Stimulated activated CD8-positive, alpha-beta memory T cell treated with anti-CD3 and anti-CD28 coated beads, Interleukin-7, amount 100 ng/mL, for 4 hours (primary cell): ENCODE measurements at places on chromosomes 2 and 18.

- no peak for DNase-seq
Measured at GRCh38 chr2:223580951-223581350, 21.2 kb downstream of the SCG2 start.

- no peak for DNase-seq
Measured at GRCh38 chr2:215698566-215698965, 262.7 kb upstream of the FN1 start.

GRCh38 chr18:23812546-23813440 is 123.5 kb downstream of the LAMA3 start:
- DNase-seq: no peak

- DNase-seq: no peak
Measured at GRCh38 chr2:127637725-127638252, 8.2 kb upstream of the GPR17 start.

DNA sequence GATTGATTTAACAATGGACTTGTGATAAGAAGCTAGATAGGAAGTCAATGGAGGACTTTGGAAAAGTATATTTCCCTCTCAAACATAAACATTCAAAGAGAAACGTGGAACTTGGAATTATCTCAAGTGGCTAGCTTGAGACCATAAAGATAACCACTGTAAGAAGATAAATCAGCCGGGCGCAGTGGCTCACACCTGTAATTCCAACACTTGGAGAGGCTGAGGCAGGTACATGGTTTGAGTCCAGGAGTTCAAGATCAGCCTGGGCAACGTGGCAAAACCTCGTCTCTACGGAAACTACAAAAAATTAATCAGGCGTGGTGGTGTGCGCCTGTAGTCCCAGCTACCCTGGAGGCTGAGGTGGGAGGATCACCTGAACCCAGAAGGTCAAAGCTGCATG is 405.9 kb upstream of the ACVR2A start:
- DNase-seq: no peak

- DNase-seq: no peak
Measured at GRCh38 chr2:231640241-231640640, 47.6 kb downstream of the TEX44 start.

DNA sequence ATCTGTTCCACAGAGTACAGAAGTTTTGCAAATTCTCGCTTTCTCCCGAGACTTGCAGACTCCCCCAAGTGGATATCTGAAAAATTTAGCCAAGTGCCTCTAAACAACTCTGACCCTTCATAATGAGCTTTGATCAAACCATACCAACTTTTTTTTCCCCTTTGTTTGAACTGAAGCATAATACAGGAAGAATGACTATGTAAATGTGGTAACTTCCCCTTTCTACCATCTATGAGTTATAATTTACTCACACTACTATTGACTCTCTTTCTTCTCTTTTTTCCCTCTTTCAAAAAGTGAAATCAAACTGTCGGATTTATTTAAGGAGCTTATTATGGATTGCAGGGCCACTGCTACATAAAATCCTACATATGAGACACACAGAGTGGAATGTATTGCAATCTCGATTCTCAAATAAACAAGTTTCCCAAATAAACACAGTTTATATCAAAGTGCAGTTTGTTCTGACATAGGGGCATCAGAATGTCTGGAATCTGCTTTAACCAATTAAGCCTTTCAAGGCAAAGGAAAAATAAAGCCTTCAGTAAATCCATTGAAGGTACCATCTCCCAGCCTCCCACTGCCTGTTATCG is 1.4 kb upstream of the ZNF804A start:
- no peak for DNase-seq

- no peak for DNase-seq
Measured at GRCh38 chr18:77087393-77088141, 45.0 kb downstream of the MBP start.
